Sigmoid colon (tissue), 7 donors: ENCODE measurements at places on chromosomes 5 and 9.

- H3K4me1 ChIP-seq: peaks cover 72% of the 10 kb centered on the region
- DNase-seq: no peak
- no peak overlapping the region for H3K4me3 ChIP-seq
- H3K27ac ChIP-seq: no peak overlapping the region
These were observed 15.2 kb downstream of the TGFBR1 start for GRCh38 chr9:99119976-99120655.

- H3K36me3 ChIP-seq: peaks cover 13% of the 10 kb centered on the region
- H3K27ac ChIP-seq: no peak overlapping the region
- no peaks in the 10 kb centered on the region for H3K27me3 ChIP-seq
- H3K4me1 ChIP-seq: peaks cover 21% of the 10 kb centered on the region
- DNase-seq: no peak
- H3K4me3 ChIP-seq: no peak overlapping the region
These were observed 23.1 kb downstream of the SKP1 start for GRCh38 chr5:134153657-134154056.

GRCh38 chr5:5810461-5810860 is 388.0 kb downstream of the ICE1 start:
- H3K4me1 ChIP-seq: no peaks in the 10 kb centered on the region
- no peak for DNase-seq

GRCh38 chr5:59540366-59540765 is 353.2 kb downstream of the PDE4D start:
- H3K27me3 ChIP-seq: no peaks in the 10 kb centered on the region
- H3K27ac ChIP-seq: no peak overlapping the region
- H3K4me3 ChIP-seq: no peak overlapping the region
- H3K4me1 ChIP-seq: peaks cover 40% of the 10 kb centered on the region
